Femur (tissue), 1 donor: ENCODE measurements at places on chromosomes 2 and 18.

- no peak for DNase-seq
These were observed 103.1 kb downstream of the DTNB start for GRCh38 chr2:25570161-25570845.

- peak; percentile 49 for DNase-seq
These were observed 99.1 kb upstream of the HDAC4 start for GRCh38 chr2:239499726-239500573.

DNA sequence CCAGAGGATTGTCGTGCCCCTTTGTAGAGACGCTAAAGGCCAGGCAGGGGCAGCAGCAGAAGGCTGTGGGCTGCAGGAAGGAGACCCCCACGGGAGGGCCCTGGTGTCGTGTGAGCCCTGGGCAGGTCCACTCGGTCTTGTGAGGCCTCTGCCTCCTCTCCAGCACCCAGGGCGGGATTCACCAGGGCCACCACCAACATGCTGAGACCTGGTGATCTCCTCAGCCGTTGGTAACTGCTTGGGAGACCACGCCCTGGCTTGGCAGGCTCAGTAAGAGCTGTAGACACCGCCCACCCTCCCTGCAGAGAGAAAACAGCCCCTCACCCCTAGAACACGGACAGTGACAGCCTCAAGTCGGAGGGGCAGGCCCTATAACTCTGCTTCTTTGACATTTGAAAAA lies 21.1 kb downstream of the MBP start:
- DNase-seq, result no peak

DNA sequence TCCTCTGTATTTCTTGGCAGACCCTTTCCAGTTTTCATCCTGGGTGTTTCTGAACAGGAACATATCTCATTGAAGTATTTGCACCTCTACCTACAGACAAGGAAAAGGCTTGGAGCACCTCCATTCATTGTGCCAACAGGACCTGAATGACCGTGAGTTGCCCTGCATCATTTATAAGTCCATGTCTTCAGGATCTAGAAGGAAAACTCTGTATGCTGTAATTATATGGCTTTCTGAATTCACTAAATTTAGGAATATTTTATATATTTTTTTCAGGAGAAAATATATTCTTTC lies 402.3 kb upstream of the SLC14A2 start:
- no peak for DNase-seq

- no peak for DNase-seq
These were observed 162.3 kb downstream of the LAMA3 start for GRCh38 chr18:23851470-23852002.
